ENCODE measurements at places on chromosomes 11 and 22.
A peak's percentile ranks its signal among the peaks of the same experiment; 100 is the strongest.

- no peak for DNase-seq
Observed at GRCh38 chr11:94638301-94638901, 71.2 kb downstream of the PIWIL4 start.

GRCh38 chr22:35631597-35631996, 14.5 kb upstream of the MB start:
- no peak for DNase-seq

DNA sequence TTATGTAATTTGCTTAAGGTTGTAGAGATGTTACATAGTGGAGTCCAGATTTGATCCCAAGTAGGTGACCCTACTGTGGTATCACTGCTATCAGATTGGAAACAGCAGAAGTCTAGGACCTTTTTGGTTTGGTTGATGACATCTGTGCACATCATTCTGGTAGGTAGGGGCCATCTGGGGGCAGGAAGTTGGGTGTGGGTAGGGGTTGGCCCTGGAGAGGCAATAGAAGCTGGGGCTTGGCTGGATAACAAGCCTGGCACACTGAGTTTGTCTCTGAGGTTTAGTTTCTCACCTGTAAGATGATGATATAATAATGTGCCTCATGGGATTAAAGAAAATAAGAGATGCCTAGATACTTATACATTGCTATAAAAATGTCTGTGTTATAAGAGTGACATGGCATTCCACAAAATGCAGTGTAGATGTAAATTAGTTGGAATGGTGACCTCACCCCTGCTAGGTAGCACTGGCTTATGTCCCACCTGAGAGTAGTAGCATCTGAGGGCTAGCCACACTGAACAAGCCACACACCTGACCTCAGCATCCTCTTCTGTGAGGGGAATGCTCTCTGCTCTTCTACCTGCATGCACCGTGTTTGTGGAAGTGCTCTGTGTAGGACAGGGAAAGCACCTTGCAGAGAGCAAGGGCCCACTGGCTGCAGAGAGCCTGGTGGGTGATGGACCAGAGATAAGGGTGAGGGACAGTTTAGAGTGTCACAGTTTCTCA, 36.9 kb downstream of the PTPRJ start:
- DNase-seq = no peak

GRCh38 chr11:34926101-34926830, 9.8 kb downstream of the PDHX start:
- DNase-seq = peak; percentile 54

DNA sequence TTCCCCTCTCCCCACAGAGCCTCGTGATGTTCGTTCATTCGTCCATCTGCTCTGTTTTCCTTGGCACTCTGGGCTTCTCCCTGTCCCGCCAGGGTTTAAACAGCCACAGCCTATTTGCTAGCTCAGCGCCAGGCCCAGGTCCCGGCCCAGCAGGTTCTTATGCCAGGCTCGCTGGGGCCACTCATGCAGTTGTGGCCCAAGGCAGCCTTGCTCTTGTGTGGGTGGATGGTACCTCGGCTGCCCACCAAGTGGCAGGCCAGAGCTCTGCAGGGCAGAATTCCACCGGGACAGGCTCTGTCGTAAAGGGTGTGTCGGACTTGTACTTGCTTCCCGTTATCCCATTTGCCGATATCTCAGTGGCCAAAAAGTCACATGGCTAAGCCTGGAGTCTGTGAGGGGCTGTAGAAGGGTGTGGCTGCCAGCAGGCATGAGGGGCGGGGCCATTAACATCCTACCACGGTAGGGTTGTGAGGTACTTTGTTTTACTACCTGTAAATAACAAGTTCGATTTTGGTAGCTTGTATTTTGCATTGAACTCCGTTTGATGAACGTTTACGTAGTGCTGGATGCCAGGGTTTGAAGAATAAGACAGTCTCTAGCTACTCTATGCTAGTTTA, 7.9 kb downstream of the FAM118A start:
- DNase-seq = peak; percentile 30

GRCh38 chr22:43397766-43398165, 14.0 kb upstream of the MPPED1 start:
- DNase-seq = no peak

DNA sequence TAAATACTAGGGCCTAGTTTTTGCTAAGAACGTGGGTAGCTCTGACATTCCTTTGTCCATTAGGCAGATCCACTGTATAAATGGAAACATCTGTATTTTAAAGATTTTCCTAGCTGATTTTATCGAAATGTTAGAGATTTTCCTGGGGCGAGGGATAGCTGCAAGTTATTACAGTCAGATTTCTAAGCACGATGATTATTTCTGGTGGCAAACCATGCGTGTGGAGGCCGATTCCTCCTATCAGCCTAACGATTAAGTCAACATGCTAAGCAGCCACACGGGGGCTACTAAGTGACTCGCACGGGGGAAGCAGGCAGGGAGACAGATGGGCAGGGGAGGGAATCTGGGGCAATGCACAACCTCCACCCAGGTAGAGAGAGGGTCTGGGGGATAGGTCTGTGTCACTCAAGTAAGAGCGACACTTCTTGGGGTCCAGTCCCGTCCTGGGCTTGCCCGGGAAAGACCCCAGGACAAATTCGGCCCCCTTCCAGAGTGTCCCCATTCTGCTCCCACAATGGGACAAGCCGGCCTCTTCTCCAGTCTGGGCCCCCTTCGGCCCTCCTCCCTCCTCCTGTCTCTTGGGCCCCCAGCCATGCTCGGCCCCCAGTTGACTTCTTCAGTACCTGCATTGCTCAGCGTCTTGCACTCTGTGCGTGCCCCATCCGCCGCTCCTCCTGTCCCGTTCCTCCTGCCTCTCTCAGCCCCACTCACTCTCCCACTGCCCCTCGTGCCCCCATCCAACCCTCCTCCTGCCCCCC, 571 bp downstream of the C11orf24 start:
- DNase-seq = peak; percentile 89

- DNase-seq = peak; percentile 14
Observed at GRCh38 chr22:29157759-29158535, 47.7 kb upstream of the EMID1 start.

GRCh38 chr11:93653080-93653479, 8.4 kb upstream of the CEP295 start:
- DNase-seq = no peak

- DNase-seq = no peak
Observed at GRCh38 chr11:69174841-69175240, 19.1 kb downstream of the SMIM38 start.

- no peak for DNase-seq
Observed at GRCh38 chr11:4577761-4578160, 3.8 kb upstream of the OR52I2 start.

DNA sequence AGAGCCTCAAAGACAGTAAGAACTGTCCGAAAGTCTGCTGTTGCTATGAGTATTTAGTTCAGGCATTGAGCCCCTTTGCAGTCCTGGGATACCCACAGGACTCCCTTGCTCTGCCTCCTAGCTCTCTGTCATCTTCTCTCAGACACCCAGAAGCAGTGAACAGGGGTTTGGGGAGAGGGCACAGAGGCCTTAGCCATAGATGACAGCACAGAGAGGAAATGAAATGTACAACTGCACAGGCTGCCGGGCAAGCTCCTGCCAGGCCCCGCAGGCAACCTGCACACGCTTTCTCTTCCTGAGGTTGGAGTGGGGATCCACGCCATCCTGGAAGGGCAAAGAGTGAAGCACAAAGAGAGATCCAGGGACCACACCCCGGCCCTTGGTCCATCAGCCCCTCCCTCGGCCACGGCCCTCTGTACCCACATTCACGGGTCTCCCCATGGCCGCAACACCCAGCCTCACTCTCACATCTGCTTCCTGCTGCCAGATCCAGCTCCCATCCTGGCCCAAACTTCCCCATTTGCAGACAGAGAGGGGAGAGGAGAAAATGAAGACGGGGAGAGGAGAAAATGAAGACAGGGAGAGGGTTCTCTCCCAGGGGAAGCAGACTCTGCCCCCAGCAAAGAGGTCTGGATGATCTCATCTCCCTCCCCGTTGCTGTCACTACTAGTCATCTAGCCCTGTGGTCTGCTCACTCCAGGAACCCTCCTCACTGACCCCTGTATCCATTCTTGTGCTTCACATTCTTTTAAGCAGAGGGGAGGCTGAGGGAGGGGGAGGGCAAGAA, 40.7 kb downstream of the CD6 start:
- peak; percentile 30 for DNase-seq

DNA sequence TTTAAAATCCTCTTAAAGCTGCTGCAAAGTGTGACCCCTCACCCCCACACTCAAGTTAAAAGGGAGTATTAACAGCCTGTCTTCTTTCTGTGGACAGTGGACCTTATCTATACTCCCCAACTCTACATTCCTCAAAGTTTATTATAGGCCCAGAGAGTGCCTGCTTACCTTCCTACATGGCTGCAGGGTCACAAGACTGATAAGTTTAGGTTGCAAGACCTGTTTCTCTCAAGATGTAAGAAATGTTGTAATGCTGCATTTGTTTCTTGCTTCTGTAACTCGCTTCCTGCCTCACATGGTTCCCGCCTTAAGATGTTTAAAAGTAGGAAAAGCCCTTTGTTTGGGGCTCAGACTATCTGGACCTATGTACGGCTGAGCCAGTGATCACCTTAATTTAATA, 10.1 kb upstream of the NXPE1 start:
- no peak for DNase-seq

GRCh38 chr11:44580701-44581100, 15.2 kb downstream of the CD82 start:
- DNase-seq = no peak

DNA sequence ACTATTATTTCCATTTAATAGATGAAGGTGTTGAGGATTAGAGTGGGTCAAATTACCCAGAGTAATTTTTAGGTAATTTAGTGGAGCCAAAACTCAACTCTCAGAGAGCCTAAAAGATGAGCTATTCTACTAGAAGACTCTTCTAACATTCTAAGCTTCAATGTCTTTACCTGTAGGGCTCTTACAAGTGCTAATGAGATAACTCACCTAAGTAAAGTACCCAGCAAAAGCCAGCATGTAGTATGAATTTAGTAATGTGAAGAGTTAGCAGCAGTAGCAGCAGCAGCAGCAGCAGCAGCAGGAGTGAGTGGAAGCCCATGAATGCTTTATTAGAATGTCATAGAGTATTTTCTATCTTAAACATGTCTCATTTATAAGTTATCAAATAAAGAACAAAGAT, 1239.2 kb downstream of the FAM181B start:
- DNase-seq = no peak

- DNase-seq = no peak
Observed at GRCh38 chr22:19687561-19688300, 26.6 kb upstream of the SEPTIN5 start.

- peak; percentile 19 for DNase-seq
Observed at GRCh38 chr11:108734956-108735559, 70.2 kb downstream of the DDX10 start.

DNA sequence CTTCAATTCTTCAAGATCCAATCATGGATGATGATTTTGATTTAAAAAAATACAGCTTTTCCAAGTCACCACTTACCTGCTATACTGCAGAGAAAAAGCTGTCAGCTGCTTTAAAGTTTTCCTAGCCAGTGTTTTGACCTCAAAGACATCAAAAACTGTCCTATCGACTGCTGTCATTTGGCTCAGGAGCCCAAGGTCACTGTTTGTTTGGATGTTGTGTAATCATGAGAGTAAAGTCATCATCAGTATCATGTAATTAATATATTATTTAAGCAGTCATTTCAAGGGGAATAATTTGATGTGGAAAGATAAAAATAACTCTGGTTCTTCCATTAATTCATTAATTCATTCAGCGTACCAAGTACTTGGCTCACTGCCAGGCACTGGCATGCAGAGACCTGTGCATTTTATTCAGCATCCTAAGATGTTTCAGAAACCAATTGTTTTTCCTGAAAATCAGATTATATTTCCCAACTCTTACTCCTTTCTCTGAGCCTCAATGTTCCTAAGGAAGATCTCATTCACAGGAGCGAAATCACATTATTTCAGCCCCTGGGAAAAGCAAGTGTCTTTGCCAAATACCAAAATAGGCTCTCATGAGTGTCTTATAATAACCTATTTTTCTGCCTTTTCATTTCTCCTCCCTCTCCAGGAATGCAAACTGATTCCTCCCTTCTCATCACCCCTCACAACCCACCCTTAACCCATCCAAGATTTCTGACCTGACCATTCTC, 59.9 kb downstream of the SLC1A2 start:
- no peak for DNase-seq

DNA sequence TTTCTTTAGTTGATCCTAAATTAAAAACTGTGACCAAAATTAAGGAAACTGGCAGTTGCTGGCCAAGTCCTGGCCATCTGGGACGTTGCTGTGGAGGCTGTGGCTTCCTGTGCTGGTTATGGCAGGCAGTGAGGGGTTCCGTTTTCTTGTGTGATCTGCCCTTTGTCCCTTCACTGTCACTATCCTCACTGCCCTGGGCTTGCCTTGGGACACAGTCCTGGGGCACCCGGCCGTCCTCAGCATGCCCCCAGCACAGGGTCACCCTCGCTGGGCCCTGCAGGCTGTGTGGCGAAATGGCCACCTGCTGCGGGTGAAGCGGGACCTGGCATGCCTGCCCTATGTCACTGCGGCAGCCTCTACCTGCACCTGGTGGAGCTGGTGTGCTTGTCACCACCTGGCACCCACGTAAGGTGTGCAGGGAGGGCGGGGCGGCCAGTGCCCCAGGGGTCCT, 52.5 kb upstream of the SLC22A12 start:
- DNase-seq = no peak

DNA sequence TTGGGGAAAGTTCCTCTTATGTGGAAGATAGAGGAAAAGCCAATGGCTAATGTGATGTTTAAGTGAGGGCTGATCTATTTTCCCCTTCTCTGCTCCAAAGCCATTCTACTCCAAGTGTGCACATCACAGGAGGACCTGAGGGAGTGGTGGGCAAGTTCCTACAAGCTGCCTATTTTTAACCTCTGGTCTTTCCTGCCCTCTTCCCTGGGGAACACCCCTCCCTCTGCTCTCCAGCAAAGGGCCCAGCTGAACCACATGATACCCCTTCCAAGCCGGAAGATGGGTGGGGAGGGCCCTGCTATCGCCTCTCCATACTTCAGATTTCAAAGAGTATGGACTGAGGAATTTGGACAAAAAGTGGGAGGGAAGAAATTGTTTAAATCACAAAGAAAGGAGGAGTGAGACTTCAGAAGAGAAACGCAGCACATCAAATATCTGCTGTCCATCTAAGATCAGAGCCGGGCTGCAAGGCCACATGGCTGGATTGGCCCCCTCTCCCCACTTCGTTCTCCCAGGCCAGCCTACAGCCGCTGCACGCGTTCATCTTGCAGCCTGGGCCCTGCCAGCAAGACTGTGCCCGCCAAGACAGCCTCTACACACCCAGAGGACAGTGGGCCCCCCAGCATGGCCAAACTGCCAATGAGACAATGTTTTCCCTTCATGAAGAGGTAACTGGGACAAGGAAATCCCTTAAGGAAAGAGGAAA, 77.5 kb downstream of the MICAL3 start:
- no peak for DNase-seq
